Activated T-cell treated with anti-CD3 and anti-CD28 coated beads, Interleukin-2, amount 50 U/mL, for 48 hours (primary cell): ENCODE measurements at places on chromosomes 5 and 9.

- DNase-seq, result no peak
Measured at GRCh38 chr5:152990649-152991048, 499.8 kb upstream of the GRIA1 start.

- no peak for DNase-seq
Measured at GRCh38 chr5:103283120-103283519, 24.6 kb downstream of the MACIR start.

- DNase-seq, result no peak
Measured at GRCh38 chr9:19173598-19174125, 46.4 kb upstream of the PLIN2 start.

DNA sequence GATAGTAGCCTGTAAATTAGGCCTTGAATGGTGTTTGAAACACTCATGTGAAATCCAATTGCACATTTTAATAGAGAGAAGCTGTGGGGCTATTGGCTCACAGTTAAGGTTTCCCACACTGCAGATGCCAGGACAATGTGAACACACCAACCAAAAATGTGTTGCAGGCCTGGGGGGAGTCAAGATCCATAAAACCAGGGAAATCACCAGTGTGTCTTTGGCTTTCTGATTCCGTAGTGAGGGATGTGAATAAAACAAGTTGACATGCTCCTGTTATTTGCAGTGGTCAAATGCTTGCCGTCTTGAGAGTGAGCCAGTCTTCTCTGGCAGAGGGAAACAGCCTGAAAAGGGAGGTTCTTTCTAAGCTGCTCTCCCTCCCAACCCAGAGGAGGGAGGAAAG is 79.0 kb downstream of the ZNF462 start:
- DNase-seq, result no peak

GRCh38 chr5:169160405-169160901 is 140.5 kb downstream of the SLIT3 start:
- no peak for DNase-seq

DNA sequence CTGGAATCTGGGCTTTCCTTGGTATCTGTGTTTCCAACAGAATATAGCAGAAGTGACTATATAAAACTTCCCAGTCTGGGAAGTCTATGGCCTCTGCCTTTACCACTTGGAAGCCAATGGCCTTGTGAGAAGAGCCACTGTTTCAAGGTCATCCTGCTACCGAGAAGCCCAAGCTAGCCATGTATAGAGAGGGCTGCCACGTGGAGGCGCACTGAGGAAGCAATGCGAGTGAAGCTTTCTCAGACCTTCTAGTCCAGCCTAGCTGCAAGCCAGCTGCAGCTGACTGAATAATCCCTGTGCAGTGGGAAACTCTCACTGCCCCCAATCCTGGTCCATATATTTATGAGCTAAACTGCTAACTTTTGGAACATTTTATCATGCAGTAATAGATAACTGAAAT is 661.8 kb upstream of the RIOK2 start:
- no peak for DNase-seq

DNA sequence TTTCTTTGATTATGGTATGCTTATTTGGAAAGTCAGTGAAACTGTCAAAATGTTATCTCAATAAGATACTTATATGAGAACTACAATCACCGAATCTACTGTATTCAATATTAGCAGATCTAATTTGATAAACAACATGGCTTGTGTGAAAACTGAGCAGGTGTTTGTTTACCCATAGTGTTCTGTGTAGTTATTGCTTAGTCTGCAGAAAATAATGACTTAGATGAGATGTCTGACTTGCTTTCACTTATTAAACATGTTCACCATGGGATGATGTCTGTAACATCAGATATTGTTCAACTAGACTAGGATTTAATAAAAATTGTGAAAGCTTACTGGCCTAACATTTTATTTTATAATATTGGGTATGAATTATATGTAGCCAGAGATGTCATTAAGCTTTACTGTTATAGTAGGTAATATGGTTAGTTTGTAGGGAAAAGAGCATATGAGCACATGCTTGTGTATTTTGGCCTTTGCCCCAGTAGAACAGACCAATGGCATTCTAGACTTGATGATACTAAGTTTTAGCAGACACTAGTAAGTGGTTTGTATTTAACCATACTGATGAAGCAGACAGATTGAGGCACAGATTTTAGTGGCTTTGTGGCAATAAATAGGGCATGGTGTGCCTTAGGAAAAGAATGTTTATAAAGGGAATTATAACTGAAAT is 16.4 kb downstream of the SUB1 start:
- no peak for DNase-seq

- no peak for DNase-seq
Measured at GRCh38 chr5:158324236-158324635, 465.3 kb upstream of the CLINT1 start.

- peak; percentile 17 for DNase-seq
Measured at GRCh38 chr5:132056610-132057497, 3.6 kb upstream of the IL3 start.

- DNase-seq, result peak; percentile 79
Measured at GRCh38 chr9:127568971-127569885, 42.8 kb upstream of the STXBP1 start.

- DNase-seq, result no peak
Measured at GRCh38 chr5:149942199-149942598, 2.4 kb downstream of the PDE6A start.

DNA sequence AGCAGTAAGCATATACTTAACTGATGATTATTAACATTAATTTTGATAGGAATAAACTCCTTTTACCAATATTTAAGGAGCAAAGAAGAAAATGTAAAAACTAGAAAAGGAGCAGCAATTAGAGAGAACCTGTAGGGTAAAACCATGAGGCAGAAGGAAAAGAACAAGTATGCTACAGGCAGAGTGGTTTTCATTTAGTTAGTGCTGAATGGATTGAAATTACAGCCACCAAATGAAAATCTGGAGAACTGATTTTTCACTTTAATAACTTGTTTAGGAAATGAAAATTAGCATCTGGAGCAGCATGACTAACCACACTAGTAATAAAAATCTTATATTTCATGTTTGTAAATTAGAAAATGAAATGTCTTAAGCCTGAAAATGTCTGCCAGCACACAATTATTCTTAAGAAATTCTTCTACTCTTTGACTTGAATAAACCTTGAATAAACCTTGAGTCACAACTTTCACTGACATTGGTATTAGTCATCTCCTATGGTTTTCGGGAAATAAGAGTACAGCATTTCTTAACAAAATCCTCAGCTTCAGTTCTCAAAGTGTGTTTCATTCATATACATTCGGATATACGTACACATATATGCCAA is 1504.9 kb upstream of the C9orf72 start:
- no peak for DNase-seq

GRCh38 chr5:73032635-73033034 is 76.8 kb downstream of the FCHO2 start:
- DNase-seq, result no peak

GRCh38 chr5:78744951-78745534 is 96.5 kb upstream of the LHFPL2 start:
- no peak for DNase-seq

- DNase-seq, result no peak
Measured at GRCh38 chr9:89781838-89782540, 177.2 kb downstream of the GADD45G start.

GRCh38 chr9:98933185-98933584 is 10.5 kb upstream of the COL15A1 start:
- DNase-seq, result no peak

GRCh38 chr9:37575511-37575914 is 667 bp downstream of the FBXO10 start:
- DNase-seq, result no peak

GRCh38 chr5:154191467-154192261 is 1.1 kb downstream of the GALNT10 start:
- DNase-seq, result peak; percentile 32

- no peak for DNase-seq
Measured at GRCh38 chr9:89458768-89459496, 39.0 kb downstream of the SEMA4D start.

GRCh38 chr9:25814023-25814422 is 135.8 kb upstream of the TUSC1 start:
- DNase-seq, result no peak

GRCh38 chr5:43646992-43647391 is 44.0 kb downstream of the NNT start:
- DNase-seq, result no peak

- DNase-seq, result peak; percentile 76
Measured at GRCh38 chr5:132385326-132386105, 16.0 kb downstream of the SLC22A5 start.

- DNase-seq, result no peak
Measured at GRCh38 chr5:87390075-87390474, 22.7 kb downstream of the CCNH start.

DNA sequence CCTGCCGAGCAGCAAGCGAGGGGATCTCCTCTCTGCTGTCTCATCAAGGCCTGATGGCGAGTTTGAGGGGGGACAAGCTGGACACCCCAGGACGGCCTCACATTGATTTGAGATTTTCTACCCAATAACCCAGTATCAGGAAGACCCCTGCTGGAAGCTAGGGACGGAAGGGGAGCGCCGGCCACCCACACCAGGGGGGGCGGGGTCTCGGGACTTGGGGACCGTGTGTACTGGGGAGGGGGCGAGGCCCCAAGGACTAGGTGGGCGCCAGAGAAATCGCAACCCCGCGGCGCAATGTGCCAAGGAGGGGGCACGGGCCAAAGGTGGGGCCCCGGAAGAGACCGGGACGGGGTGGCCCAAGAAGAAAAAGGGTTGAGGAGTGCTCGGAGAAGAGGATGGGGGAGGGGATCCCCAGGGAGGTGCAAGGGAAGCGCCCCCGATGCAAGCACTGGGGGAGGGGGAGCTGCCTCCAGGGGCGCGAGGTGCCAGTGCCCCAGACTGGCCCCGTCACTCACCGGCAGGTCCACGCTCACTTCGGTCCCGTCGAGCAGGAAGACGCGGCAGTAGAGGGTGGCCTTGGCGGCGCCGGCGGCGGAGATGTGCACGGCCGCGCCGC is 1.1 kb downstream of the EPB41L4B start:
- DNase-seq, result peak; percentile 25

DNA sequence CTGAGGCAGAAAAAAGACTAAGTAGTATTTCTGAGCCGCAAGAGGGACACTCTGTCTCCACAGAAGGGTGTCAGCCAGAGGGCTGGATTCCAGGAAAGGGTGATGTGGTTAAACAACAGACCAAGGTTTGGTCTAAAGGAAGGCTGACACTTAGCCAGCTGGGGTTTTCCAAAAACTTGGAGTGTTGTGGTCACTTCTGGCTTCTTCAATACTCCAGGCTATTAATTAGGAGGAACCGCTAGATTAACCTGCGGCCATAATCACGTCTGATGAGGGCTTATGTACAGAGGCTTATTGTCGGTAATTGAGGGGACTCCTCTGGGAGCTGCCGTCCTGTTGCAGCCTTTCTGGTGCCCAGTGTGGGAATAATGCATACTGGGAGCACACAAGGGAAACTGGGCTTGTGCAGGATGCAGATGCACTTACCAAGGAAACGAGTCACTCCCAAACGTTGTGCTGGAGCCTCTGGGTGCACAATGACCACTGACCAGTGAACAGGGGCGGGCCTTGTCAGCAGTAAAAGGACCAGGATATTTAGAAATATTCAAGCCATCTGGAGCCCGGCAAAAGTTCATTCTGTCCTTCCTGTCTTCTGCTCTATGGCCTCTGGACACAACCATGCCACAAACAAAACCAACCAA is 70.2 kb upstream of the TUT7 start:
- no peak for DNase-seq

DNA sequence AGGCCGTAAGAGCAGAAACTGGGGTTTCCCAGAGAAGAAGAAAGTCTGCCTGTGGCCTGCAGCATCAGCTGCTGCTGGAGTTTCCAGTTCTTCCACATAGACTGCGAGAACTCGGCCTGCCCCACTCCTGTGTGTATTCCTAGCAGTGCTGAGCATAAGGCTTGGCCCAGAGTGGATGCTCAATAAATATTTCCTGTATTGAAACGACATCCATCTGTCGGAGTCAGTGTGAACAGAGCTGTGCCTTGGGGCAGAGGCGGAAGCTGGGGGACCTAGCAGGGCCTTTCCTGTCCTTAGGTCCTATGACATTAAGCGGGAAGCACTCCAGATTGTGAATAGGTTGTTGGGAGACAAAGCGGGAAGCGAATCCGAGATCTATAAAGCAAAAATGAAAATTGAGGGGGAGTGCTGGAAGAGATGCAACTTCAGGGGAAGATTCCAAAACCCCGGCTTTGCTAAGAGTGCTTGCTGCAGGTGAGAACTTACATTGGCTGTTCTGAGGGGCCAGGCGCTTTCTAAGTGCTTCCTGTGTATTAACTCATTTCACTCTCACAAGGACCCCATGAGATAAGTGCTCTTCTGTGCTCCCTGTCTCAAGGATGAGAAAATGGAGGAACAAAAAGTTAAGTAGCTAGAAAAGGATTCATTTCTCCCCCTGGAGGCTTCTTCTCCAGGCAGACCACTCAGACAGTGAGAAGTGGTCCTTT is 76.1 kb upstream of the CXCL14 start:
- no peak for DNase-seq

- DNase-seq, result no peak
Measured at GRCh38 chr9:126617003-126617822, 3.5 kb downstream of the LMX1B start.

DNA sequence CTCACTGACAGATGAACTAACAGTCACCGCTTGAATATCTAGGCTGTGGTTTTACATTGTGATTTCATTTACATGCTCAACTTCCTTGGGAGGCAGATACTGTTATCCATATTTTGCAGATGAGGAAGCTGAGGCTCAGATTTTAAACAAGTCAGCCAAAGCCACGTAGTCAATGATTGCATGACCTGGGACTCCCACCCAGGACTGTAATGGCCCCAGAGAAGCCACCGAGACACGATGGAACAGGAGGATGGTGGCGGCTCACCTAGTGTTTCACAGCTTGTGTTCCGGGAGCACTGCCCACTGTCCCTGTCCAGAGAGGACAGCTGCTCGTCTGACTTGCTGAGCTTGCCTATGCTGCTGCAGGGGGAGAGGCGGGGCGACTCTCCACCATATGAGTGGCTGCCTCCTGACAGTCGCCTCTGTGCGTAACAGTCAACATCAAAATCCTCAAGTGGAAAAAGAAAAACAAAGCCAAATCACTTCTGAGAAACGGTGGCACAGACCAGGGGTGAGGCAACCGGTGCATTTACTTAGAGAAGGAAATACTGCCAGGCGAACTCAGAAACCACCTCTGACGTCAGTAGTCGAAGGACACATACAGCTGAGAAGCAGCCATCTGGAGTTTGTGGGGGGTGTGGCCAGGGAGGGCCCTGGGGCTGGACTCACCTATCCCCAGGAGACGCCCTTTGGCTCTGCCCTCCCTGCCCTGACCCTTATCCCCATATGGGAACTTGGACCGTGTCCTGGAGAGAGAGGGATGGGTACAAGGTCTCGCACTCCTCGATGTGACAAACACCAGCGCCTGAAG is 82.5 kb downstream of the PRRT1B start:
- DNase-seq, result peak; percentile 58

DNA sequence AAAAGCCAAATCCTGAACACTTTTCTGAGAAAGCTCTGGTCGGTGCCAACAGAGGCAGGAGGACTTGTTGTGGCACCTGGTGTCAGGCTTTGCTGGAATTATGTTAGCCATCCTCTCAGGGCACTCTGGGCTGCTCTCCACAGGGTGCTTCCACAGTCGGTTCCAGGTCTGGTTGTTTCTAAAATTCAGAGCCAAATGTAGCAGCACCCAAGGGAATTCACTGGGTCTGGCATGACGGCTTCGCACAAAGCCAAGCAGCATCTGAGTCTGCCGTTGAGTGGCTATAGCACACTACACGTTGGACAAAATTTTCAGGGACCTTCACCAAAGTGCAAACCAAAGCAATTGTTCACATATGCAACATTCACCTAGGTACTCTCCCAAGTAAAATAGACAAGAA is 110.2 kb downstream of the PJA2 start:
- no peak for DNase-seq

GRCh38 chr5:177276886-177277285 is 26.6 kb downstream of the RAB24 start:
- no peak for DNase-seq
